Gastrocnemius medialis (tissue), 4 donors: ENCODE measurements at places on chromosomes 12 and 14. TPM values are rescaled to one million over a fixed set of nuclear protein-coding genes. Genes with fewer than 3 reads are reported as not detected.

DNA sequence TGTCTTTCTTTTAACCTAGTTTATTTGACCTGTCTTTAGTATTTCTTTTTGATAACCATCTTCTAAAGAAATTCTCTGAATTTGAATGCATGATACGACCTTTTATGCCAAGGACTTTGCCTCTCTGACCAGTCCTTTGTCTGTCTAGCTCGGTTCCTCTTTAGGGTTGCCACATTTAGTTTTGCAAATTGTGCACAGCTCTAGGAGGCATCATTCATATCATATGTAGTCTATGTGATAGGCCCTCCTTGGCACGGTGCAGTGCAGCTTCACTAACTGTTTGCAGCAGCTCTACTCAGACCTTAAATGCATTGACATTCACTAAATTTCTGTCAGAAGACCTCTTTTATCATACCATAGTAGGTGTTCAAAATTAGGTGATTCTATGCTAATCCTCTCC lies 75.6 kb downstream of the USP15 start:
- no peak overlapping the region for H3K27ac ChIP-seq
- H3K27me3 ChIP-seq: no peaks in the 10 kb centered on the region
- DNase-seq: no peak
- H3K4me3 ChIP-seq: no peak overlapping the region
- no peaks in the 10 kb centered on the region for H3K36me3 ChIP-seq

DNA sequence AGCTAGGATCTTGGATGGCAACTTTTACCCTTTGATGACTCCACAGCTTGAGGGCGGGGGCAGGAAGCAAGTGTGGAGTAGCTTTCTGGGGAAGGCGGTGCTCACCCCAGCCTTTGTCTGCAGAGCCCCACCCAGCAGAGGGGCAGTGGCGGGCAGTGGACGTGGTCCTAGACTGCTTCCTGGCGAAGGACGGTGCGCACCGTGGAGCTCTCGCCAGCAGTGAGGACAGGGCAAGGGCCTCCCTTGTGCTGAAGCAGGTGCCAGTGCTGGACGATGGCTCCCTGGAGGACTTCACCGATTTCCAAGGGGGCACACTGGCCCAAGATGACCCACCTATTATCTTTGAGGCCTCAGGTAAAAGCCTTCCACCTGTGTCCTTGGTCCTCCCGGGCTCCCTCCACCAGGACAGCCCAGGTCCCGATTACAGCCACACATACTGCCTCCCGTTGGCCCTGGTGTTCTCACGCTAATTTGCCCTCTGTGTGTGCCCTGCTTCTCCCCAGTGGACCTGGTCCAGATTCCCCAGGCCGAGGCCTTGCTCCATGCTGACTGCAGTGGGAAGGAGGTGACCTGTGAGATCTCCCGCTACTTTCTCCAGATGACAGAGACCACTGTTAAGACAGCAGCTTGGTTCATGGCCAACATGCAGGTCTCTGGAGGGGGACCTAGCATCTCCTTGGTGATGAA lies 1.2 kb downstream of the TAPBPL start:
- peak overlapping the region; percentile 86 for H3K4me3 ChIP-seq
- no peaks in the 10 kb centered on the region for H3K27me3 ChIP-seq
- peaks cover 18% of the 10 kb centered on the region for H3K4me1 ChIP-seq
- peak; percentile 32 for DNase-seq

DNA sequence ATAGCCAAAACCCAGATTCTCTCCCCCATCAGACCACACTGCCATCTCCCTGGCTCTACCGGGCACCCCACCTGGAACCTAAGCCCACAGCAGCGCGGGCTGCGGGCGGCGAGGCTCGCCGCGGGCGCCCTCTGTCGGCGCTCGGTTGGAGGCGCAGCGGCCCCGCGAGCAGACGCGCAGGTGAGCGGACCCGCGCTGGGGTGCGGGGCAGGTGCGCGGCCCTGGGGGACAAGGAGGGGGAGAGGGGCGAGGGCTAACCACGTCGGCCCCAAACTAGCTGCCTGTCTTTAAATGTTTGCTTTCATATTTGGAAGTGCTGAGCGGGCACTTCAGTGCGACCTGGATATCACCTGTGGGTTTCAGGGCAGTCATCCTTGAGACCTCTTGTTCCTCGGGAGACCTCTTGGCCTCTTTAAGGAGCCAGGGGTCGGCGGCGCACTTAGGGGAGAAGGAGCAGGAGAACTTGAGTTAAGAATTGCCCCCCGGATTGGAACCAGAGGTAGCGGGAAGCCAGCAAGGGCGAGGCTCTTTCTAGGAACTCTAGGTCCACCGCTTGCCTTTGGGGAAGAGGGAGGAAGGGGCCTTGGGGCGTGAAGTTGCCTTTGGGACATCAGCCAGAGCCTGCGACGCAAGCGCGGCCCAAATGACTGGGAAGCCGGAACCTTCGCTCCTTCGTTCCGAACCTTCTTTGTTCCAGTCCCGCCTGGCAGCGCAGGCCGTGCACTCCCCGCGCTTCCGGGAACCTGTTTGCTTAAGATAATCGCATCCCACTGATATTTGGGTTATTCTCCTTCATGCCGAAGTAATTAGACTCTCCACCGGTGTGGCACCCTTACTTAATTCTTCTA lies 78.7 kb downstream of the NEDD1 start:
- no peak overlapping the region for H3K27ac ChIP-seq
- H3K27me3 ChIP-seq: peaks cover 11% of the 10 kb centered on the region
- H3K36me3 ChIP-seq: no peaks in the 10 kb centered on the region
- no peak for DNase-seq
- H3K4me1 ChIP-seq: peaks cover 5% of the 10 kb centered on the region

DNA sequence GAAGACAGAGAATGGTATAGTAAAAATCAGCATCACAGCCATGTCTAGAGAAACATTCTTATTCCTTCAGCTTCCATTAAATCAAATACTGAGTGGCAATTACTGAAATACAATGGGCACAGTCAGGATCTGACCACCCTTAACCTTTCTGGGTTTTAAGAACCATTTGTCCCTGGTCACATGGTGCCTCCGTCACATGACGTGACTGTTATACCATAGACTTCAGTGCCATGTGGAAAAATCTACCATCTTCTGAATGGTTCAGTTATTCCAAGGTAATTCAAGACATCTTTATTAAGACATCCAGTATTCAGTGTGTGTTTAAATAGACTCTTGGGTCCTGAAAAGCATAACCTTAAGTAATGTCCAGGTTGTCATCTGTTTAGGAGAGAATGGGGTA lies 553.1 kb upstream of the FLRT2 start:
- H3K36me3 ChIP-seq: no peaks in the 10 kb centered on the region
- DNase-seq: no peak
- no peak overlapping the region for H3K4me3 ChIP-seq
- H3K27me3 ChIP-seq: no peaks in the 10 kb centered on the region

DNA sequence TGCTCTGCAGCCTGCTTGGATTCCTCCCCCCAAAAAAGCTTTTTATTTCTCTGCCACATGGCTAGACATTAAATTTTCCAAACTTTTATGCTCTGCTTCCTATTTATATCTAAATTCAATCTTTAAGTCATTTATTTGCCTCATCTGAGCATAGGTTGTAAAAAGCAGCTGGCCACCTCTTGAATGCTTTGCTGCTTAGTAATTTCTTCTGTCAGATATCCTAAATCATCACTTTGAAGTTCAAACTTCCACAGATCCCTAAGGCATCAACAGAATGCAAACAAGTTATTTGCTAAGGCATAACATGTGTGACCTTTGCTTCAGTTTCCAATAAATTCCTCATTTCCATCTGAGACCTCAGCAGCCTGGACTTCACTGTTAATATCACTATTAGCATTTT lies 209.6 kb downstream of the FSCB start:
- H3K27me3 ChIP-seq: no peaks in the 10 kb centered on the region
- H3K4me1 ChIP-seq: no peaks in the 10 kb centered on the region
- H3K36me3 ChIP-seq: no peaks in the 10 kb centered on the region
- no peak for DNase-seq
- H3K27ac ChIP-seq: no peak overlapping the region

DNA sequence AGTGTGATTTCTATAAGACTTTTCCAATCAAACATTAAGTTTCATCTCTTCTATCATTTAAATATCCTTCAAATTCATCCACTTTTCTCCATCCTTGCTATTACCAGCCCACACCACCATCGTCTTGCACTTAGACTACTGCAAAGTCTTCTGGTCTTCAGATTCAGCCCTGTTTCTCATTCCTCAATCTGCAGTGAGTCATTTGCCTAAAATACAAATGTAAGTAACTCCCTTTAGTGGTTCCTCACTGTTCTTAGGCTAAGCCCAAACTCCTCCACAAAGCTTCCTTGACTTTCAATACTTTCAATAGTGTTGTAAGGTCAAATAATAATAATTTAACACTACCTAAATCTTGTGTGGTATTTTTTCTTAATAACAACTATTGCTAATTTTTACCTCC lies 83.3 kb downstream of the PLEKHG7 start:
- H3K27me3 ChIP-seq: no peaks in the 10 kb centered on the region
- DNase-seq: no peak
- H3K4me1 ChIP-seq: peaks cover 29% of the 10 kb centered on the region
- H3K4me3 ChIP-seq: no peak overlapping the region

DNA sequence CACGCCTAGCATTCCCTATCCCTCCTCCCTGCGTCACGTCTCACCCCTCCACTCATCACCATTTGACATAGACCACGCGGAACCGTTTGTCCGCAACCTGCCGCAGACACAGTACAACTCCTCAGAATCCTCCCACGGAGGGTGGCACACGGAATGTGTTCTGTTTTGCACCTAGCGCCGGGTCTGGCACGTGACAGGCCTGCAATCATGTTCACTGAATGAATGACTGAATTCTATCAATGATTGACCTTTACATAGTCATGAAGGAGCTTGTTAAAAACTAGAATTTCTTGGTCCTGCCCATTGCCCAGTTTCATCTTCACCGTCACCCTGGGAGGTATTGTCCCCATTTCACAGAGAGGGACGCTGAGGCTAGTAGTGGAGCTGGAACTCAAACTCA lies 4.7 kb downstream of the SLC6A12 start:
- peaks cover 11% of the 10 kb centered on the region for H3K27me3 ChIP-seq
- no peak overlapping the region for H3K4me3 ChIP-seq
- DNase-seq: no peak
- no peaks in the 10 kb centered on the region for H3K4me1 ChIP-seq

DNA sequence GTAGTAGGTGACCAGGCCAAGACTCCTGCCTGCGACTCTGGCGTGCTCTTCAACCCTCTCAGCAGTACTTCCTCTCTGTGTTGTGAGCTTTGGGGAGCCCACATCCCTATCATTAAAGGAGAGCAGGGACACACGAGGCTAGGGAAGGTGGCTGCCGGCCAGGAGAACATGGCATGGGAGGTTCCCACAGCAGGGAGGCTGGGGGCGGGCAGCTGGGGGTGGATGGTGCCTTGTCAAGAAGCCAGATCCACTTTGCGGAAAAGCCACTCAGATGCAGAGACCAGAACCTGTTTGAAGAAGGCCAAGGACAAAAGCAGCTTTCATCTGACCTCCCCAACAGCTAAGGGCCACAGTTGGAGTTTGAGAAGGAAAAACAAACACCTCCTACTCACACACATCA lies 198.6 kb downstream of the BCL11B start:
- no peaks in the 10 kb centered on the region for H3K27me3 ChIP-seq
- DNase-seq: no peak
- no peaks in the 10 kb centered on the region for H3K4me1 ChIP-seq

- H3K27ac ChIP-seq: no peak overlapping the region
- no peak overlapping the region for H3K4me3 ChIP-seq
- DNase-seq: no peak
- H3K36me3 ChIP-seq: no peaks in the 10 kb centered on the region
- H3K4me1 ChIP-seq: peaks cover 7% of the 10 kb centered on the region
Measured at GRCh38 chr14:55126932-55127459, 2.1 kb upstream of the LGALS3 start.

- H3K4me1 ChIP-seq: no peaks in the 10 kb centered on the region
- H3K27ac ChIP-seq: no peak overlapping the region
- H3K4me3 ChIP-seq: no peak overlapping the region
- DNase-seq: no peak
Measured at GRCh38 chr12:84727961-84728360, 184.6 kb downstream of the SLC6A15 start.

Gene SERPINA5
- 35.6 TPM for total RNA-seq

Gene BBOF1
- 8.7 TPM for total RNA-seq

Gene C14orf180
- total RNA-seq: 0.27 TPM

Gene SLCO1B1
- 0.47 TPM for total RNA-seq

Gene PTGER2
- not detected for total RNA-seq
